8988T (cell line): ENCODE measurements at places on chromosomes 16 and 17.

- no peak for DNase-seq
These were observed 2.2 kb downstream of the CRHR1 start for GRCh38 chr17:45786349-45786748.

DNA sequence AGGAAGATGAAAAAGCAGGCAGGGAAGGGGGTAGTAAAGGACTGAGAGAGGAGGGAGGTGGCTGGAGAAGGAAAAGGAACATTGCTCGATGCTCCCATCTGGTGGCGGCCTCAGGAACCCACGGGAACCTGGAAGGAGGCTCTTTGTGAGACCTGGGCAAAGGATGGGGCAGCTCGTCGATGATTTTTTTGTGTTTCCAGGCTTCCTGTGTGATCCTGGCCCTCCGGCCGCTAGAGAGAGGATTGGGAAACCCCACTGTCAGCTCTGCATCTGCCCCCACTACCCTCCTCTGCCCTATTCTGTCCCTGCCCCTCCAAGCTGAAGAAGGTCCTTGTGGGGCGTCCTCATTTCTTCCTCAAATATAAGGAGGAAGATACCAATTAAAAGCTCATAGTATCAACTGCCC lies 6.6 kb downstream of the WFIKKN2 start:
- DNase-seq: peak; percentile 75

DNA sequence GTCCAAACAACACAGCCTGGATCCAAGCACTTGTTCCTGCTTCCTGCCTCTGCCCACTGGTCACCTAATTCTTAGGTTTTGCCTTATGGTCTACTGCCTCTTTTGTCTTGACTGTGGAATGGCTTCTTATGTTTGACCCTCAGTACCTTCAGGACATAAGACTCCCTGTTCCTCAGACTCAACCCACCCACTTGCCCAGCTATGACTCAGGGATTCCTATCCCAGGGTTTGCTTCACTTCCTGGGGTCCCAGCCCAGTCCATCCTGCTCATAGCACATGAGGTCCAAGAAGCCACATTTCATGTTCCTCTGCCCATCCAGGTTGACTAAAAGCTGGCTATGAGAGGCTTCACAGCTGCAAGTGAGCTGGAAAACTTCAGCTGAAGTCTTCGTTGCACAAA lies 320.9 kb upstream of the CDH5 start:
- DNase-seq: no peak

DNA sequence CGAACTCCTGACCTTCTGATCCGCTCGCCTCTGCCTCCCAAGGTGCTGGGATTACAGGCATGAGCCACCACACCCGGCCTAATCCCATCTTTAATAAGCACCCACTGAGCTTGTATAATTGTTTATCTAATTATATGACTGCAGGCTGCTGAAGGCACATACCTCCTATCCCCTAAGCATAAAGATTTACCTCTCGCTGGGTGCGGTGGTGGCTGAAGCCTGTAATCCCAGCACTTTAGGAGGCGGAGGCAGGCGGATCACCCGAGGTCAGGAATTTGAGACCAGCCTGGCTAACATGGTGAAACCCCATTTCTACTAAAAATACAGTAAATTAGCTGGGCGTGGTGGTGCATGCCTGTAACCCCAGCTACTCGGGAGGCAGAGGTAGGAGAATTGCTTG lies 20.1 kb upstream of the YWHAE start:
- DNase-seq: no peak

- no peak for DNase-seq
These were observed 63.3 kb downstream of the HAPSTR1 start for GRCh38 chr16:9154567-9155410.

- no peak for DNase-seq
These were observed 47.6 kb downstream of the XPO6 start for GRCh38 chr16:28164140-28164539.

GRCh38 chr17:45366049-45366448 lies 49.2 kb upstream of the MAP3K14 start:
- DNase-seq: no peak

DNA sequence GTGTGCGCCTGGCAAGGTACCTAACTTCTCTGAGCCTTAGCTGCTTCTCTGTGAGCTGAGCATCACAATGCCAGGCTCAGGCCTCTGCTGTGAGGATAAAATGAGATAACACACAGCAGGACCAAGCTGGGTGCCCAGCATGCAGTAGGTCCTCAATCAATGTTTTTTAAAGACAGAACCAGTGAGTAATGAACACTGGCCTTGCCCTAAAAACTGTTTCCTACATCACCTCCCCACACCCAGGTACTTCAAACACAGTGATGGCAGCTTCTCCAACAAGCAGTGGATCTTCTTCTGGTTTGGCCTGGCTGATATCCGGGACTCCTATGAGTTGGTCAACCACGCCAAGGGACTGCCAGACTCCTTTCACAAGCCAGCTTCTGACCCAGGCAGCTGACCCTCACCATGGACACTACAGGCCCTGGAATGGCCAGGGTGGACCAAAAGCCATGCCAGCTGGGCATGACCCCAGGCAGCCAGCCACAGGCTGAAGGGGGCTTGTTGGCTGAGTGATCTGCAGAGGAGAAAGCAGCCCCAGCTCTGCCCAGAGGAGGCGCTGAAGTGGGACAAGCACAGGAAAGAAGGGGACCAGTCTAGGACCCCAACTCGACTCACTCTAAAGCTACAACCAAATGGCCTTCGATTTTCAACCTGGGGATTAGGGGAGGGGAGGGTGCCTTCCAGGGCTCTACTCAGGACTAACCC lies 3.9 kb downstream of the NAGS start:
- no peak for DNase-seq

- DNase-seq: no peak
These were observed 10.5 kb upstream of the TIMP2 start for GRCh38 chr17:78935419-78936323.
